ENCODE measurements at places on chromosomes 3 and 15.

DNA sequence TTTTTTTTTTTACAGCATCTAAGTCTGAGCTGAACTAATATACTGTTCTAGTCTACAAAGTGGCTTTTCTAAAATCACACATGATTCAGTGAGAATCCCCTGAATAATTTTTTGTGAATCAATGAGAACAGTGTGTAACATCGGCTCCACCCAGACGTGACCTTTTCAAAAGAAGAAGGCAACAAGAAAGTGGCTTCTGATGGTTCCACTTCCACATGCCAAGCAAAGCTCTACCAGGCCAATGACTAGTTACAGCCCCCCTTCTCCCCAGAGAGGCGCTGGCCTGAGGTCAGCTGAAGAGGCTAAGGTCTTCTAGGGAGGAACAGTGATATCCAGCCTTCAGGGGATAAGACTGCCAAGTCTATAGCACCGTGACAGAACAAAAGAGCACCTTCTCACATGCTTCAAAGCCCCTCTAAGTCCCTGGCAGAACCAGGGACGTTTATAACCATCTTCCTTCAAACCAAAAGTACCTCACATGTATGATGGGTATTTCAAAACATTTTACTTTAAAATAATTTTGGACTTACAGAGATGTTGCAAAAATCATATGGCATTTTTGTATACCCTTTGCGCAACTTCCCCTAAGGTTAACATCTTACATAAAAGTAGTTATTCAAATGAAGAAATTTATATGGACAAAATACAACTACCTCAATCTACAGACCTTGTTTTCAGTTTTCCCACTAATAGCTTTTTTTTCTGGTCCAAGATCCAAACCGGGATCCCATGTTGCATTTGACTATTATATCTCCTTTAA, 177.9 kb downstream of the OSBPL10 start:
- no peaks in the 10 kb centered on the region for H3K27me3 ChIP-seq
- no peak for DNase-seq
- H3K36me3 ChIP-seq = no peaks in the 10 kb centered on the region
- H3K4me3 ChIP-seq = no peak overlapping the region

DNA sequence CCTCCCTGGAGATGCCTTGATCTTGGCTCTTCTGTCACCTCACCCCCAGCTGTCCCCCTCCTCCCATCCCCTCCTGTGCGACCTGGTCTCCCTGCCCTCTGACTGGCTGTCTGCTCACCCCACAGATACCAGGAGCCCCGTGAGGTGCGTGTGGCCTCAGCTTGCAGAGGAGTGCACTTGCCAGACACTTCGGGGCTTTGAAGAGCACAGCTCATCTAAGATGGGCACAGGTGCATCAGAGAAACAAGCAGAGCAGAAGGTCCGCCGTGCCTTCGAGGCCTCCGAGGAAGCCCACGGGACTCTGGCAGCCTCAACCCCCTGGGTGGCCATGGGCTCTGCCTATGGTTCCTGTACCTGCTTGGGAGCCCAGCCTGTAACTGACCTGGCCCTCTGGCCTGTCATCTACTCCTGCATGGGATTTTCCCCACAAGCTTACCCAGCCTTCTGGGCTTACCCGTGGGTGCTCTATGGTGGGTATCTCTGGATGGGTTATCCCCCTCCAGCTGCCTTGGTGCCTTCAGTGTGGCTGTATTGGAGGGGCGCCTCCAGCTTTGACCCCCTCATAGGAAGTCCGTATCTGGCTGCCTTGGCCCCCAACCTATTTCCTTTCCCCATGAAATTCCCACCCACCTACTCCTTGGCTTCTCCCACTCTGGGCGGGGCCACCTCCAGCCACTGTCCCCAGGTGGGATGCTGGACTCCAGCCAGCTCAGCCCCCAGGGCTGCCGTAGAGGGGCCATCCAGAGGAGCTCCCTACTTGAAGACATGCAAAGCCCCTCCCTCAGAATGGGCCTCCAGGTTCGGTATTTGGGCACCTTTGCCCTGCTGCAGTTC, 3.8 kb downstream of the PRR23E start:
- no peaks in the 10 kb centered on the region for H3K4me1 ChIP-seq
- no peak overlapping the region for H3K4me3 ChIP-seq
- H3K36me3 ChIP-seq = no peaks in the 10 kb centered on the region
- DNase-seq = no peak
- H3K27me3 ChIP-seq = no peaks in the 10 kb centered on the region

DNA sequence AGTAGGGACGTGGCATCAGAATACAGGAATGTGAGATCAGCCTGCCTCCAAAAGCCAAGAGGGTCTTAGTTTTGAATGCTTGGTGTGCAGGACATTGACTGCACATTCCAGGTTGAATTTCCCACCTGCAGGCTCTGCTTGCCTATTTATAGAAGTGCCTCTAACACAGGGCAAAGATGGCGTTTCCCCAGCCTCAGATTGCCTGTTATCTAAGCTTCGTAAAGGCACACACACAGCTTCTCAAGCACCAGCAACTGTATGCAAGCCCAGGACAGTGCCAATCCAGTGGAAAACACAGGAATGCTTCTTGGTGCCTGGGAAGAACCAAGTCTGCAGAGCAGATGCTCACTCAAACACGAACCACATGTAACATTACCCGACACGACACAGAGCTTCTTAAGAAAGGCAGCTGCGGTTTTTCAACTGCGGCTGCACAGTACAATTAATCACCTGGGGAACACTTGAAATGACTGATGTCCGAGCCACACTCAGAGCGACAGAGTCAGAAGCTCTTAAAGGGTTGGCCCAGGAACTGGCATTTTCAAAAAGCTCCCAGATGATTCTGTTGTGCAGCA, 90.0 kb upstream of the ANKRD34C start:
- no peak overlapping the region for H3K4me3 ChIP-seq
- H3K36me3 ChIP-seq = no peaks in the 10 kb centered on the region
- H3K4me1 ChIP-seq = peaks cover 2% of the 10 kb centered on the region
- DNase-seq = no peak
- no peaks in the 10 kb centered on the region for H3K27me3 ChIP-seq

DNA sequence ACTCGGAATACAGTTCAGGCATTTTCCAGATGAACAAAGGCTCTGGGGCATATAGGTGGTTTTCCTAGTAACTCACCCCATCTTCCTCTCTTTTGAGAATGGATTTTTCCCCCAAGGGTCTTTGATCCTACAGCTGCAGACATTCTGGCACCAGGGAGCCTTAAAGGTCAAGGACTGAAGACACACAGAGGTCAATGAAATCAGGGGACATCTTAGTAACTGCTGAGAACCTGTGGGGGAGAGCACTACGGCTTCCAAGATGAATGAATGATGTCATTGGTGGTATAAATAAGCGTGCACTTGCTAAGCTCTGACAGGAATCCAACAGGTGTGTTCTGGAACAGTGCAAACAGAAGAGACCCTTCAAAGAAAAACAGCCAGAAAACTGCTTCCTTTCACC, 36.3 kb downstream of the TMEM212 start:
- no peak for DNase-seq
- H3K27me3 ChIP-seq = no peaks in the 10 kb centered on the region
- peaks cover 3% of the 10 kb centered on the region for H3K4me1 ChIP-seq
- no peaks in the 10 kb centered on the region for H3K36me3 ChIP-seq
- H3K27ac ChIP-seq = no peak overlapping the region

- H3K27ac ChIP-seq = no peak overlapping the region
- 0 out of 2 replicates have a peak, but pooled peaks cover 1% of the 10 kb centered on the region for H3K4me1 ChIP-seq
- H3K27me3 ChIP-seq = no peaks in the 10 kb centered on the region
- H3K36me3 ChIP-seq = no peaks in the 10 kb centered on the region
- no peak overlapping the region for H3K4me3 ChIP-seq
- DNase-seq = no peak
Observed at GRCh38 chr3:12689997-12690711, 26.2 kb upstream of the RAF1 start.

GRCh38 chr3:123229145-123229544, 27.4 kb downstream of the SEC22A start:
- no peaks in the 10 kb centered on the region for H3K36me3 ChIP-seq
- H3K4me3 ChIP-seq = no peak overlapping the region
- no peaks in the 10 kb centered on the region for H3K27me3 ChIP-seq

GRCh38 chr3:7547826-7548225, 686.9 kb downstream of the GRM7 start:
- no peaks in the 10 kb centered on the region for H3K36me3 ChIP-seq
- no peaks in the 10 kb centered on the region for H3K27me3 ChIP-seq
- DNase-seq = no peak
- no peak overlapping the region for H3K4me3 ChIP-seq

GRCh38 chr3:2929574-2929973, 180.6 kb downstream of the IL5RA start:
- H3K4me3 ChIP-seq = no peak overlapping the region
- H3K27me3 ChIP-seq = no peaks in the 10 kb centered on the region
- no peaks in the 10 kb centered on the region for H3K36me3 ChIP-seq
- no peaks in the 10 kb centered on the region for H3K4me1 ChIP-seq
- no peak for DNase-seq

DNA sequence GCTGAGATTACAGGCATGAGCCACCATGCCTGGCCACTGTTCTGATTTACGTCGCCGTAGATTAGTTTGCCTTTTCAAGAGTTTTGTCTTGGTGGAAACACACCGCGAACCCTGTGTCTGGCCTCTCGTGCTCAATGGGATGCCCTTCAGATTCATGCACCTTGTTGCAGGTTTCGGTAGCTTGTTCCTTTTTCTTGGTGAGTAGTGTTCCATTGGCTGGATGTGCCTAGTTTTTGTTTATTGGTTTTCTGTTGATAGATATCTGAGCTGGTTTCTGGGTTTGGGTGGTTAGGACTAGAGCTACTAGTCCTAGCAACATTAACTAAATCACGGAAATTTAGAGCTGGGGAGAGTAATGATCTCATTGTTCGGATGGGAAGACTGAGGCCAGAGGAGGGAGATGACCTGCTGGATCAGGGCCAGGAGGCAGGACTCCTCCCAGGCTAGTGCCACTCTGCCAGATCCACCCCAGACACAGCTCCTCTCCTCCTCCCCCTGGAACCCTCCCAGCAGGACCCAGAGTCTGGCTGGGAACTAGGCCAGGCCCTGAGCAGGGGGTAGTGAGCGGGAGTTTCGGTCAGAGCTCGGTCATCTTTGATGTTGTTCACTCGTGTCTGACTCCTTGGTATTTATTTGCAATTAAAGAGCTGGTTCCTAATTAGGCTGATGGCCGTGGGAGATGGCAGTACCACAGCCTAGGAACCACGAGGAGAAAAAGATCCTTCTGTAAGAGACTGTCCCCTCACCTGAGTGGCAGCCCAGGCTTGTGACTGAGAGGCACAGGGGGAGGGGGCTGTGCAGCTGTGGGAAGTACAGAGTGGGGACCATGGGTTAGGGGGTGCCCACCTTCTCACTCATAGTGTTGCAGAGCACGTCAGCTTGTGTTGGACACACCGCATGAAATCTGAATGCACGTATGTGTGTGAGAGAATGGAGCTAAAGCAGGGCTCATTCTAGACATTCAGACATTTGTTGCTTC, 73.4 kb downstream of the SMAD6 start:
- peaks cover 9% of the 10 kb centered on the region for H3K4me1 ChIP-seq
- H3K4me3 ChIP-seq = no peak overlapping the region
- H3K27ac ChIP-seq = no peak overlapping the region
- no peak for DNase-seq
- H3K36me3 ChIP-seq = no peaks in the 10 kb centered on the region
- H3K27me3 ChIP-seq = no peaks in the 10 kb centered on the region

DNA sequence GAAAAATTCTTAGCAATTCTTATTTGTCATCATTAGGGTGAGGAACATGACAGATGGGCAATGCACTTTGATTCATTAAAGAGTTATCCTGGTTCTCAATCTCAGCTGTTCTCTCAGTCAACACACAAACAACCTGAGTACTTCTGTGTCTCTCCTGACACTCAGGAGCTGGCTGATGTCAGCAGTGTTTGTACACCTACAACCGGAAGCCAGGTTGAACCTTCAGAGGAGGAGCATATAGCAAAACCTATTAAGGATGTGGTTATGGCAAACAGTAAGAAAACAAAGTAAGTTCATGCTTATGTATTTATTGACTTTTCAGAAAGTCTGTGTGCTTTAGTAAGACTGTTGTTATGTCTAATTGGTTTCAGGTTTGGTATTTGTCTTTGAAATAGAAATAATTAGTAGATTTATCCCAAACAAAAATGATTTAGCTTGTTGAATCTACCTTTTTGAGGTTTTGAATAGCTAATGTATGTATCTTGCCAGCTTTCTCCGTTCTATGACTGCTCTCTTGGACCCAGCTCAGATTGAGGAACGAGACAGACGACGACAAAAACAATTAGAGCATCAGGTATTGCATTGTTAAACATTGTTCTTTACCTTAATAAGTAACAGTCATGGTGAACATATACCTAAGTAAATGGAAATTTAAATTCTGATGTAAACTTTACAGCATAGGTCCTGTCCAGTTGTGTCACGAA, 36.6 kb downstream of the CCDC66 start:
- H3K36me3 ChIP-seq = no peaks in the 10 kb centered on the region
- no peak overlapping the region for H3K27ac ChIP-seq
- H3K4me1 ChIP-seq = peaks cover 1% of the 10 kb centered on the region
- H3K4me3 ChIP-seq = no peak overlapping the region

- no peaks in the 10 kb centered on the region for H3K36me3 ChIP-seq
- no peak overlapping the region for H3K27ac ChIP-seq
- H3K4me3 ChIP-seq = no peak overlapping the region
- no peak for DNase-seq
- H3K4me1 ChIP-seq = no peaks in the 10 kb centered on the region
Observed at GRCh38 chr3:52721730-52722008, 15.8 kb downstream of the SPCS1 start.

- H3K27me3 ChIP-seq = no peaks in the 10 kb centered on the region
- H3K27ac ChIP-seq = no peak overlapping the region
- no peak for DNase-seq
- no peaks in the 10 kb centered on the region for H3K36me3 ChIP-seq
Observed at GRCh38 chr15:89052474-89052873, 35.8 kb upstream of the ABHD2 start.

DNA sequence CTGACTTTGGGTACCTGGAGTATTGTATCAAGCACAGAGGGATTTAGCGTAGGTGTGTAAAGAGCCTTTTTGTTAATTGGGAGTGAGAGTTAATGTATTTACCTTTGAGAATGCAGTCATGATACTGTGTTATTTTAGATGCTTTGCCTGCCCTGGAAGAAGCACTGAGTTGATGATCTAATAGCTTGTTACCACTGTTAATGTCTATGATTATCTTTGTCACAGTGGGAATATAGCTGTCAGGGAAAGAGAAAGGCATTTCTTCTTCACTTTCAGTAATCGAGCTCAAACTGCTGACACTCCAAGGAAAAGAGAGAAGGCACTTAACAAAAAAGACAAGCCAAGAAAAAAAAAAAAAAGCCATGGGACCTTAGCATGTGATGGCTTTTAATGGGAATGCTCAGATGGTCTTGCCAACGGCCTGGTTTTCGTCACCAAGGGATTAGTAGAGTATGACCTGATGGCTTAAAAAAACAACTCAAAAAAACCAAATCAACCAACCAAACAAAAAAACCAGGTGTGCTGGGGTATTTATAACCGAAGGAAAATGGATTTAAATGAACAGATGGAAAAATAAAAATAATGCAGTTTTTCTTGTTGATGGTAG, 387.4 kb downstream of the PTPRG start:
- no peak overlapping the region for H3K4me3 ChIP-seq
- no peak overlapping the region for H3K27ac ChIP-seq
- no peak for DNase-seq
- no peaks in the 10 kb centered on the region for H3K27me3 ChIP-seq
- H3K4me1 ChIP-seq = peaks cover 17% of the 10 kb centered on the region
- no peaks in the 10 kb centered on the region for H3K36me3 ChIP-seq

Data from iPS DF 6.9 (cell line).